Hepatocyte (in vitro differentiated cells): ENCODE measurements at places on chromosomes 7 and 10.

GRCh38 chr10:70053218-70053840 is 683 bp downstream of the MACROH2A2 start:
- peak overlapping the region; percentile 94 for H3K4me3 ChIP-seq
- H3K4me1 ChIP-seq, result peaks cover 16% of the 10 kb centered on the region
- peak; percentile 53 for DNase-seq
- H3K27me3 ChIP-seq, result no peaks in the 10 kb centered on the region

DNA sequence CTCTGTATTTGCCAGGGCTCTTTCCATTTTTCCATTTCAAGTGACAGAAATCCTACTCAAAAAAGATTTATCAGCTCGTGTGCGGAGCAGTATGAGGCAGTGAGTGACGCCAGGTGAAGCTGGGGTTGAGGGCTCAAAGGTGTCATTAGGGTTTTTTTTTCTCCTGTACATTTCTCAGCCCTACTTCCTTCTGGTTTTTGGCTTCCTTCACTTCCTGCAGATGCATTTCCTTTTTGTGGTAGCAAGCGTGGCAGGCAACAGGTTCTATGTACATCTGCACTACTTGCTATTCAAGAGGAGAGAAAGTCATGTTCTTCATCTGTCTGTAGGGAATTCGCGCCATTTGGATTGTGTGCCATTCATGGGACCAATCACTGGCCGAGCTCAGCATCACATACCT is 52.8 kb upstream of the AOAH start:
- H3K4me1 ChIP-seq, result no peaks in the 10 kb centered on the region
- no peak overlapping the region for H3K4me3 ChIP-seq
- DNase-seq, result no peak
- no peaks in the 10 kb centered on the region for H3K36me3 ChIP-seq
- no peaks in the 10 kb centered on the region for H3K27me3 ChIP-seq

GRCh38 chr7:50808282-50808888 is 25.7 kb upstream of the GRB10 start:
- no peaks in the 10 kb centered on the region for H3K36me3 ChIP-seq

DNA sequence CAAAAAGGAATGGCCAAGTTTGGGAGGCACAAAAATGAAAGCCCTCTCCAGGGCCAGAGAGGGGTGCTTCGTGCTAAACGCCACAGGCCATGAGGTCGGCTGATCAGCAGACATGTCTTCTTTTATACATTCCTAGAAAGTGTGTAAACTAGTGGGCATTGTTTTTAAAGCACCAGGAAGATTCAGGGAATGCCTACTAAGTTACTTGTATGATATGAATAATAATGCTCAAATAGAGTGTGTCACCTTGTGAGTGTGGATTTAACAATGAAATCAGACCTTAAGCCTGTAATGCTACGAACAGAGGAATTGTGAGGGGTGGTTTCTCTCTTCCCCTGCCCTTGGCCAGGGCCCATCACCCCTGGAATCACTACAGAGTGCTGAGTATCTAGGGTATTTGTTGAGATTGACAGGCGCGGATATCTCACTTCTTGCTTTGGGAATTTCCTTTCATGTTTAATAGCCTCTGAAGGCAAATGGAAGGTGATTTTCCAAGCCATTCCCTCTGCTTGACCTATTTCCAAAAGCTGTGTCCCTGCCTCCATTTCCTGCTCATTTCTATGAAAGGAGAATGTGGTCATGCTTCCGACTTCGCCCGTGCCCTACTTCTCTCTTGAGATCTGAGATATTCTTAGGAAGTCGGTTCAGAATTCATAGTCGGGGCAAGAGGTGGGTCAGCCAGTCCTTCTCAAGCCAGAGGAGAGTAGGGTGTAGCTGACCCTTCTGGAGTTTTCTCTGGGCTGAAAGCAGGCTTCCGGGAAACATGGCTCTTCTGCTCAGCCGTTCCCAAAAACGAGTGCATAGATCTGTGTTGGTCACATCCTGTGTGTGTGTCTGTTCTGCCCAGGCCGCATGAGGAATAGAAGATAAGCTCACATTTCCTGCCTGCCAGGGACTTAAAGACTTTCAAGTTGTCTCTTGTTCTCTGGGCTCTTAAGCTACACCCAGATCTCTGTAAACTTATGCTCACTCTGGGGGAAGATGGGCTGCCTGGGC is 167.8 kb upstream of the ITGB1 start:
- H3K4me3 ChIP-seq, result no peak overlapping the region
- no peak for DNase-seq
- no peaks in the 10 kb centered on the region for H3K27me3 ChIP-seq
- no peaks in the 10 kb centered on the region for H3K4me1 ChIP-seq
- no peaks in the 10 kb centered on the region for H3K36me3 ChIP-seq

- no peaks in the 10 kb centered on the region for H3K27me3 ChIP-seq
- no peak overlapping the region for H3K27ac ChIP-seq
Observed at GRCh38 chr10:126157189-126157588, 231.1 kb downstream of the ADAM12 start.

DNA sequence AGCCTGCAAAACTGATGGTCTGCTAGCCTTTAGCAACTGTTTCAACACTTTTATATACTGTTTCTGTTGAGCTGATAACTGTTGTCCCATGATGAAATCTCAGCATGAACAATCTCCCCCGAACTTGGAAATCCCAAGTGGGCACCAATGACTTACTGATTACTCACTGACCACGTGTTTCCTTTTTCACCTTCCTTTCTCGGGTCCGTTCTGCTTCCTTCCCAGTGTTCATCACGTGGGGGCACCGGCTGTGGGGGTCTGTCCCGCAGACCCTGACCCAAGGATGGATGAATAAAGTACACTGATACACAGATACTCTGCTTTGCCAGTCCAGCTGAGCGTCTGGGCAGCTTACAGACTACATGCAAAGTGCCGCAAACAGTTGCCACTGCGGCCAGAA is 39.0 kb upstream of the RASGEF1A start:
- no peaks in the 10 kb centered on the region for H3K4me1 ChIP-seq
- H3K36me3 ChIP-seq, result no peaks in the 10 kb centered on the region
- no peak for DNase-seq
- H3K27me3 ChIP-seq, result peaks cover 14% of the 10 kb centered on the region

- no peak overlapping the region for H3K27ac ChIP-seq
- no peaks in the 10 kb centered on the region for H3K36me3 ChIP-seq
- DNase-seq, result no peak
- H3K27me3 ChIP-seq, result no peaks in the 10 kb centered on the region
Observed at GRCh38 chr7:69889338-69889975, 291.2 kb downstream of the AUTS2 start.

DNA sequence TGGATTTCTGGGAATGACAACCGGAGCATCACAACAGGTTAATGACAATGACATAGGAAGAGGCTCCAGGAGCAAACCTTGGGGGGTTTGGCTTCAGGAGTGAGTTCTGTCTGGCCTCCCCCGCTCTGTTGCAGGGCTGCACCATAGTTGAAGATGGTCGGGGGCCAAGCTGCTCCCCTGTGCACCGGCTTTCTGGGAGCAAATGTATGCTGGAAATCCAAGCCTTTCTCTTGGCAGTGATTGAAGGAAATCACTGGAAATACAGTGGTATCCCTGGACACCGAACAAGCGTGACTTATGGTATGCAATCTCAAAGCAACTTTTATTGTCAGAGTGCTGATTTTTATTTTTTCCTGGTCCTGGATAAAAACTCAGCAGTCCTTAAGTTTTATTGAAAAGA is 251.9 kb upstream of the ZNF32 start:
- no peaks in the 10 kb centered on the region for H3K4me1 ChIP-seq
- no peaks in the 10 kb centered on the region for H3K36me3 ChIP-seq
- H3K27me3 ChIP-seq, result no peaks in the 10 kb centered on the region

- no peak overlapping the region for H3K27ac ChIP-seq
- no peak overlapping the region for H3K4me3 ChIP-seq
- peaks cover 2% of the 10 kb centered on the region for H3K4me1 ChIP-seq
- no peaks in the 10 kb centered on the region for H3K36me3 ChIP-seq
Observed at GRCh38 chr7:55426676-55427075, 61.5 kb downstream of the LANCL2 start.

GRCh38 chr10:60406182-60406581 is 16.5 kb upstream of the ANK3 start:
- H3K4me1 ChIP-seq, result no peaks in the 10 kb centered on the region
- H3K27ac ChIP-seq, result no peak overlapping the region
- no peaks in the 10 kb centered on the region for H3K27me3 ChIP-seq
- no peak for DNase-seq

- no peaks in the 10 kb centered on the region for H3K27me3 ChIP-seq
- no peak overlapping the region for H3K27ac ChIP-seq
- no peaks in the 10 kb centered on the region for H3K36me3 ChIP-seq
Observed at GRCh38 chr7:44461387-44461786, 29.1 kb downstream of the NUDCD3 start.

- no peak overlapping the region for H3K4me3 ChIP-seq
- H3K4me1 ChIP-seq, result peaks cover 5% of the 10 kb centered on the region
- DNase-seq, result no peak
- H3K36me3 ChIP-seq, result no peaks in the 10 kb centered on the region
Observed at GRCh38 chr10:85655411-85655810, 711.2 kb downstream of the GRID1 start.

- H3K36me3 ChIP-seq, result no peaks in the 10 kb centered on the region
- no peak overlapping the region for H3K4me3 ChIP-seq
- DNase-seq, result no peak
- no peaks in the 10 kb centered on the region for H3K4me1 ChIP-seq
- H3K27ac ChIP-seq, result no peak overlapping the region
- H3K27me3 ChIP-seq, result no peaks in the 10 kb centered on the region
Observed at GRCh38 chr7:126606331-126606730, 646.4 kb downstream of the GRM8 start.

DNA sequence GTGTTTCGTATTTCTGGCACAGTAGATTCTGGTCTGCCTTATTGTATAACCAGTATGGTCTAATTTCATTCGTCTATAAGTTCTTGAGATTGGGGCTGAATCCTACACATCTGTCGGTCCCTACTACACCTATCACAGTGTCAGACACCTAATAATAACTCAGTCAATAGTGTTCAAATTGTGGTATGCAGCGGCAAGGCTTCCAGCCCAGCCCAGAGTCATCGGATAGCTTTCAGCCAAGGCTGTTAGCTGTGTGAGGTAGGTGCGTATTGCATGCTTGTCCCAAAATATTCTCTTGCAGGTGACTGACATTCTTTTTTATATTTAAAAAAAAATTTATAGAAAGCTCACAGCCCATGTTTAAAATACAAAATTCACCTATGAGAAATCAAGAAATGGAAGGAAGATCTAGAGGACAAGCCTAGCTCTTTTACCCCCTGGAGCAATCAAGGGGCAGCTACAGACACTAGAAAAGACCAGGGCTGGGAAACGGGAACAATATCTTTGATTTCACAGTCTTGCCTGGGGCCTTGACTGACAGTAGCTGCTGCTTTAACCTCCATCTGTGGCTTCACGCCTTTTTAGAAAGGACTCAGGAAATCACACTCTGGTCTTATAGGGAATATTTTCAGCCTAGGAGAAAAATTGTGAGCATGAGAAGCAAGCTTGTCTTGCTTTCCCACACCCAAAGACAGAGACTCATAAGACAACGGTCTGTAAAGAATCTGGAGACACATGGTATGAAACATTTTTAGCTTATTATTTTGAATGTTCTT is 9.5 kb upstream of the ASB4 start:
- H3K4me3 ChIP-seq, result no peak overlapping the region
- H3K36me3 ChIP-seq, result no peaks in the 10 kb centered on the region
- DNase-seq, result no peak
- peaks cover 5% of the 10 kb centered on the region for H3K4me1 ChIP-seq
